Activated naive CD8-positive, alpha-beta T cell treated with anti-CD3 and anti-CD28 coated beads for 36 hours (primary cell): ENCODE measurements at places on chromosomes 7 and 10. TPM values are rescaled to one million over a fixed set of nuclear protein-coding genes. Genes with fewer than 3 reads are reported as not detected.

DNA sequence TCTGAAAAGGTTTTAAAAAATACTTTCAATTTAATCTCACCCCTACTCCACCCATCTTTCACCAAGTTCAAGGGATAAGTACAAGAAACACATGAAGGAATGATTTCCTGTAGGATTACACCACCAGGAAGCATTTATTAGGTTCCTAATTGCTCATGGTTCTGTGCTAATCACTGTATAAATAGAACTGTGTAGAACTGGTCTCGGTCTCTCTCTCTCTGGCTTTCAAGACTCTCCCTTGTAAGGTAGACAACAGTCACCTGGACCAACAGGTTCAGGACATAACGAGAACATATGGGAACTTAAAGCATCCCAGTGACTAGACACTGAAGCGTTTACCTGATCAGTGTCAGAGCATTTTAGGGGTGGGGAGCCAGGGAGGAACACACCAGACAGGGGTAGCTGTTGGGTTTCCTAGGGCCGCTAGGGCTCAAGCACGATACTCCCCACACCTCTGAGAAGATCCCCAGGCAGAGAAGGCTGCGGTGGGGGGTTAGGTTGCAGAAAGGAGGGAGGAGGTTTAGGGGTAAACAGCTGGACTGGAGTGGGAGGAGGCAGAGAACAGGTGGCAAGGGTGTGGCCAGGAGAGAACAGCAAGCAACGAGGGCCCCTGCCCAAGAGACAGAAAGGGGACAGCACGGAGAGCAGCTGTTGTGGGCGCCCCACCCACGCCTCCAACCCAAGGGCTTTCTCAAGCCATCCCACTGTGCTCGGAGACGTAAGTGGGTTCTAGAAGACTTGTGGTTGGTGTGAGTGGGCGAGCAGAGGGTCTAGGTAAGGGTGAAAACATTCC, 52.5 kb upstream of the USP6NL start:
- H3K27ac ChIP-seq, result no peak overlapping the region
- no peak overlapping the region for H3K4me3 ChIP-seq
- H3K36me3 ChIP-seq, result peaks cover 9% of the 10 kb centered on the region
- no peaks in the 10 kb centered on the region for H3K27me3 ChIP-seq
- no peak for DNase-seq
- peaks cover 11% of the 10 kb centered on the region for H3K4me1 ChIP-seq

DNA sequence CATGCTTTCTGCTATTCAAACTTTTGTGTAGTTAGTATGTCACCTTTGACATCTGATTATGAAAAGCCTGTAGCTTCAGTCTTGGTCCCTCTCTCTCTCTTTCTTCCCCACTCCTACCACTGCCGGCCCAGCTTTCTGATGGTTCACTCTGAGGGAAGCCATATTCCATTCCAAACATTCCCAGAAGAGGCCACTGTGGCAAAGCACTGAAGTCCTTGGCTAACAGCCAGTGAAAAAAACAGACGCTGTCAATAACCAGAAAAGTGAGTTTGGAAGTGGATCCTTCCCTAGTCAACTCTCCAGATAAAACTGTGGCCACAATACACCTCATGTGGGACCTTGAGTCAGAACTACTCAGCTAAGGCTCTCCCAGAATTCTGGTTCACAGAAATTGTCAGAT, 950.7 kb upstream of the PHF14 start:
- no peak overlapping the region for H3K4me3 ChIP-seq
- H3K27me3 ChIP-seq, result no peaks in the 10 kb centered on the region
- no peaks in the 10 kb centered on the region for H3K4me1 ChIP-seq
- H3K27ac ChIP-seq, result no peak overlapping the region

DNA sequence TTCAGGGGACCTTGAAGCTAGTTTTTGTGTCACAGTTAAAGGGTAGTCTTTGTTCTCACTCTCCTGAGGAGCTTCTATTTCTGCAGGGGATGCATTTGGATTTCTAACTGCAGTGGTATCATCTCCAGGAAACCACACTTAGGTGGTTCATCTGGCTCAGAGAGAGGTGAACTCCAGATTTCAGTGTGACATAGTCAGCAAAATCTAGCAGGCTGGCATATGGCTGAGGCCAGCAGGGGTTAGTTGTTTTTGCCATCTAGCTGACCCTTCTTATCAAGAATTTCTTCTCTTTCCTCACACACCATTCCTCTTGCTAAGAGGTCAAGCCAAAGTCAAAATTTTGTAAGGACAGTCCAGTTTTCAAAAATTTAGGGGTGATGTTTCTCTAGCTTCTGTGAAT, 248.2 kb downstream of the REEP3 start:
- DNase-seq, result no peak
- H3K4me3 ChIP-seq, result no peak overlapping the region

DNA sequence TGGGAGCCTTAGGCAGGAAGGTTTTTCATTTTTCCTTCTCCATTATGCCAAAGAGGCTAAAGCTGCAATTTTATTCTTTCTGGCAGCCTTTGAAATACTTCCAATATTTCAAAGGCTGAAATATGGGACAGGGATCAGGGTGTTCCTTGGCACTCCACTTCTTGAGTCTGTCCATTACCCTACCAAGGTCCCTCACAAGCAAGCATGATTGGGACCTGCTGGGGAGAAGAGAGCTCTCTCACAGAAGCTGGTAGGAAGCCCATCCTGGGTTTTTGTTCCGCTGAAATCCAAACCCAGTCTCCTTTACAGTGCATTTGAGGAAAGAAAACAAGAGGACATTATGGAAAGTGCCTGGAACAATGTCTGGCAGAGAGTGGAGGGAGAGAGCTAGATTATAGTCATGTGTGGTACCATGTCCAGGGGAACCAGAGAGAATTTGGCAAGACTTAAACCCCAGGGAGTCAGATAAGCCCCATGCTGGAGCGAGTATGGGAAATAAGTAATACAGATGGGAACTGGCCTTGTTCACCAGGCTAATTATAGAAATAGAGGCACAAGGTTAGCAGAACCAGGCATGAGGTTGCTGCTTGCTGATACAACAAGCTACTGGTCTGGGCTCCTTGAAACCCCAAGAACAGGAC, 104.7 kb downstream of the LSM5 start:
- H3K27me3 ChIP-seq, result peaks cover 23% of the 10 kb centered on the region
- H3K27ac ChIP-seq, result no peak overlapping the region
- no peaks in the 10 kb centered on the region for H3K4me1 ChIP-seq
- H3K36me3 ChIP-seq, result no peaks in the 10 kb centered on the region
- no peak for DNase-seq
- H3K4me3 ChIP-seq, result no peak overlapping the region

- H3K4me3 ChIP-seq, result peak overlapping the region; percentile 54
- no peak for DNase-seq
- H3K27me3 ChIP-seq, result no peaks in the 10 kb centered on the region
- no peak overlapping the region for H3K27ac ChIP-seq
- H3K36me3 ChIP-seq, result peaks cover 22% of the 10 kb centered on the region
- H3K4me1 ChIP-seq, result peaks cover 14% of the 10 kb centered on the region
Observed at GRCh38 chr7:2553108-2553507, 2.2 kb downstream of the BRAT1 start.

DNA sequence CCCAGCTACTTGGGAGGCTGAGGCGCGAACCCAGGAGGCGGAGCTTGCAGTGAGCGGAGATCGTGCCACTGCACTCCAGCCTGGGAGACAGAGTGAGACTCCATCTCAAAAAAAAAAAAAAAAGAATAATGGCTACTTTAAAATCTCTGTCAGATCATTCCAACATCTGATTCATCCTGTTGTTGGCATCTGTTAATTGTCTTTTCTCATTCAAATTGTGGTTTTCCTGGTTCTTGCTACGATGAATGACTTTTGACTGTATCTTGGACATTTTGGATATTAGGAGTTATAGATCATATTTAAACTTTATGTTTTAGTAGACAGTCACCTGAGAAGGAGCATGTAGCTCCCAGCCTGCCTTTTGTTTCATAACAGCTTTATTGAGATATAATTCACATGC, 8.5 kb downstream of the TPST1 start:
- H3K36me3 ChIP-seq, result peaks cover 4% of the 10 kb centered on the region
- H3K27ac ChIP-seq, result no peak overlapping the region
- H3K4me3 ChIP-seq, result no peak overlapping the region
- no peaks in the 10 kb centered on the region for H3K27me3 ChIP-seq

DNA sequence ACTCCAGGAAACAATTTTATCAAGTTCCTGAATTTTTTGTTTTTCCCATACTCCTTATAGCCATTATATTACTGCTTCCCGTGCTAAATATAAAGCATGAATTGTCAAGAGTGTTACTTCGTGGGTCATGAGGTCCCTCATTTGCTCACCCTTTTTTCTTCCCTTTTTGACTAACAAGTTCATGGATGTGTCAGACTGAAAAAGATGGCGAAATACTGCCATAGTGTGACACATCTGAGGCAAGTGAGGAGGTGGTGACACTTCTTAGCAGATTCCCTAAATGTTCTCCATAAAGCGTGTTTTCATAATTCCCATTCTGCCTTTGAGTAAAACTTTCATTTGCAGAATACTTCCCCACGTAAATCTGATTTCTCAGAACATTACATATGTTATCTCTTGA, 269.6 kb upstream of the FZD1 start:
- H3K36me3 ChIP-seq, result no peaks in the 10 kb centered on the region
- H3K4me3 ChIP-seq, result no peak overlapping the region
- no peaks in the 10 kb centered on the region for H3K4me1 ChIP-seq

DNA sequence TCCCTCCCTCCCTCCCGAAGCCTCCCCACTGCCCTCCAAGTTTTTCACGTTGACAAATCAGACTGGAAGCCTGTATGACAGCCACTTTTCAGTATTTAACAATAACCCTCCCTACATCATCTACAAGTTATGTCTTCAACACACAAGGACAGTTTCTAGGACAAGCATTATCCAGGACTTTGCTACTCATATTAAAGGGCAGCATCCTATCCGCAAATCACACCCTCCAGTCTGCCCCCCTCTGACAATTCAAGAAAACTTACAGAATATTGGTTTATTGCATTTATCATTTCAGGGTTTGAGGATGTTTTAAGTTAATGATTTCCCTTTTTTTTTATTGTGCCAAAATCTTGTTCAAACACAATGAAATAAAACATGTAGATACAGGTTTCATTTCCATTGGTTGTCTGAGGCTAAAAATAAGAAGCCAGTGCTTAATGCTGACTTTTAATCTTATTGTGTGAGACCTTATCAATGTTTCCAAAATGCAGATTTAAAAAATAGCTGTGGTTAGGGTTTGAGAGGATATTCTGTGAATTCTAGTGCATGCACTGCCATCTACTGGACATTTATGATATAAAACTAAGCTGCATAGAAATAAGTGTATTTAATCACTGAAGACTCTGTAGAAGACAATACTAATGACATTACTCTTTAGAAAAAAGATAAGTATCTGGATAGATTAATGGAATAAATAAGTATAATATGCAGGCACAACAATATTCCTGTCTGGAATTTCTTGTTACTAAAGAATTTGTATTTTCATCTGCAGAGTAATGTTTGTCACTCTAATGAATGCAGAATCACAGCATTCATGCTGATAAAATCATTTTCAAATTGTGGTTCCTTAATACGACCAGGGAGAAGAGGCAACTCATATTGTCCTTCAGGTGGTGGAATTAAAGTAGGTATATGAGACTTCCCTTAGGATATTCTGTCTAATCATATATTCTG, 64.1 kb downstream of the CAV1 start:
- H3K4me1 ChIP-seq, result peaks cover 34% of the 10 kb centered on the region
- H3K4me3 ChIP-seq, result no peak overlapping the region
- peaks cover under 1% of the 10 kb centered on the region for H3K36me3 ChIP-seq
- DNase-seq, result no peak
- H3K27me3 ChIP-seq, result peaks cover 36% of the 10 kb centered on the region
- peak overlapping the region; percentile 52 for H3K27ac ChIP-seq

DNA sequence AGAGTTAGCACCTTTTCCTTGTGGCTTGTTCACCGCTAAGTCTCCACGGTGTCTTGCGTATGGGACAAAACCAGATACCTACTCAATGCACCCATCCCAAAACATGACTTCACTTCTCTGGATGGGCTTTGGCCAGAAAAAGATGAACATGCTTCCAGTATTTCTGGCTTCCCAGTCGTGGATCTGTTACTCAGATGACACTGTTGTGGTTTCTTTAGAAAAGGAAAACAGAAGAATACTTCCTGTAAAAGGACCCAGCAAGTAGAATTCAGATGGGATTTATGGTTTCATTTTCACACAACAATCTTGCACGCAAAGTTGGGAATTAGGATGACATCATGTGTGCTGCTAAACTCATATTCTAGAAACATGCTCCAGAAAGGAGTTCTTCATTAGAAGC, 216.7 kb downstream of the ADAM12 start:
- H3K27me3 ChIP-seq, result peaks cover 7% of the 10 kb centered on the region
- no peaks in the 10 kb centered on the region for H3K36me3 ChIP-seq
- H3K4me1 ChIP-seq, result no peaks in the 10 kb centered on the region
- DNase-seq, result no peak
- no peak overlapping the region for H3K27ac ChIP-seq

- H3K4me3 ChIP-seq, result no peak overlapping the region
- H3K27me3 ChIP-seq, result no peaks in the 10 kb centered on the region
- H3K4me1 ChIP-seq, result peaks cover 5% of the 10 kb centered on the region
- H3K36me3 ChIP-seq, result no peaks in the 10 kb centered on the region
- no peak for DNase-seq
- H3K27ac ChIP-seq, result no peak overlapping the region
Observed at GRCh38 chr7:3134745-3135144, 91.1 kb upstream of the CARD11 start.

- no peak overlapping the region for H3K4me3 ChIP-seq
- H3K27ac ChIP-seq, result no peak overlapping the region
- H3K36me3 ChIP-seq, result no peaks in the 10 kb centered on the region
- DNase-seq, result no peak
Observed at GRCh38 chr10:68362590-68362989, 29.9 kb upstream of the PBLD start.

GRCh38 chr7:30923774-30924413, 12.2 kb downstream of the AQP1 start:
- no peak overlapping the region for H3K27ac ChIP-seq
- H3K36me3 ChIP-seq, result no peaks in the 10 kb centered on the region
- H3K4me3 ChIP-seq, result no peak overlapping the region
- DNase-seq, result no peak
- H3K27me3 ChIP-seq, result no peaks in the 10 kb centered on the region

- DNase-seq, result no peak
- H3K27me3 ChIP-seq, result no peaks in the 10 kb centered on the region
- peaks cover 7% of the 10 kb centered on the region for H3K36me3 ChIP-seq
- no peak overlapping the region for H3K27ac ChIP-seq
Observed at GRCh38 chr10:6306917-6307316, 104.2 kb downstream of the PFKFB3 start.

- no peak overlapping the region for H3K4me3 ChIP-seq
- DNase-seq, result no peak
- no peaks in the 10 kb centered on the region for H3K36me3 ChIP-seq
Observed at GRCh38 chr7:42618651-42619360, 293.1 kb downstream of the C7orf25 start.

DNA sequence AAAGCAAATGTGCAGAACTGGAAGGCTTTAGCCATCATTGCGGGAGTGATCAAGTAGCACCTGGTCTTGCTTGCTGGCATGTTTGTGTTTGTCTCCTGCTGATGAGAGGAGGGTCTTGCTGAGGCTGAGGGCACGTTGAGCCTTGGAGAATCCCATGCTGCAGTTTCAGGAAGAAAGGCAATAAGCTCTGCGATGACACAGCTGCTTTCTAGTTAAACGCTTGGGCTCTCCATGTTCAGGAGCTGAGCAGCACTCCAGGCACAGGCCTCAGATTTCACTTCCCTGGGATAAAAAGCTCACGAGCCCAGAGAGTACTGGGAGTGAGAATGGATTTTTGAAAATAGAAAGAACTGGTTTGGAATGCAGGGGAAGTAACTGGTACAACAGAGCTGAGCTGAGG, 100.8 kb downstream of the LRRC18 start:
- H3K27me3 ChIP-seq, result no peaks in the 10 kb centered on the region
- H3K36me3 ChIP-seq, result no peaks in the 10 kb centered on the region
- no peaks in the 10 kb centered on the region for H3K4me1 ChIP-seq
- no peak overlapping the region for H3K4me3 ChIP-seq

Gene PRKG1
- total RNA-seq, result not detected

Gene HTR7
- not detected for total RNA-seq

Gene GJD4
- total RNA-seq, result not detected

Gene PNLIPRP3
- not detected for total RNA-seq

Gene PLA2G12B
- not detected for total RNA-seq

Gene OR2A25
- total RNA-seq, result not detected

Gene MINDY3
- 18.0 TPM for total RNA-seq

Gene FAM237B
- not detected for total RNA-seq

Gene OR2A1
- not detected for total RNA-seq
